A549 treated with GW870086 at 1 μM for 4 hours (cell line): ENCODE measurements at places on chromosomes 4 and X. TPM values are rescaled to one million over a fixed set of nuclear protein-coding genes. Genes with fewer than 3 reads are reported as not detected.

The BRS3 gene
- total RNA-seq, result not detected in 5 replicates

The CENPVL2 gene
- not detected in 5 replicates for total RNA-seq

The ARHGEF38 gene
- total RNA-seq, result not detected in 5 replicates

The POU4F2 gene
- total RNA-seq, result not detected in 5 replicates

The CSN1S1 gene
- total RNA-seq, result not detected in 5 replicates

The JAKMIP1 gene
- total RNA-seq, result not detected in 5 replicates

The WNK3 gene
- total RNA-seq, result 0.03 to 0.07 TPM (median 0.05 TPM) in 4 of 5 replicates, not detected in the other

The GPRASP3 gene
- 2.4 to 4.4 TPM (median 3.2 TPM) in 5 replicates for total RNA-seq

The ARHGAP6 gene
- total RNA-seq, result 0.07 TPM in 1 of 5 replicates, not detected in the others

The KDR gene
- total RNA-seq, result 0.07 to 0.17 TPM (median 0.10 TPM) in 5 replicates

The GUCY2F gene
- not detected in 5 replicates for total RNA-seq

The KLHL13 gene
- total RNA-seq, result 0.11 to 0.47 TPM (median 0.27 TPM) in 5 replicates

The LIMCH1 gene
- total RNA-seq, result 39.7 to 50.2 TPM (median 49.1 TPM) in 5 replicates

The CXCL8 gene
- 6.7 to 11.2 TPM (median 8.1 TPM) in 5 replicates for total RNA-seq

The RRH gene
- 0.12 TPM in 1 of 5 replicates, not detected in the others for total RNA-seq

The MAOA gene
- total RNA-seq, result 0.39 to 0.61 TPM (median 0.44 TPM) in 5 replicates

The RNF212 gene
- 1.8 to 3.5 TPM (median 2.7 TPM) in 5 replicates for total RNA-seq

The SCRG1 gene
- total RNA-seq, result not detected in 5 replicates

The ARHGAP36 gene
- total RNA-seq, result not detected in 5 replicates

The RNF150 gene
- total RNA-seq, result 0.13 to 0.42 TPM (median 0.30 TPM) in 5 replicates

The SPANXD gene
- total RNA-seq, result not detected in 5 replicates

The PTCHD1 gene
- total RNA-seq, result 0.01 TPM in 1 of 5 replicates, not detected in the others

The ALG13 gene
- total RNA-seq, result 54.2 to 60.9 TPM (median 58.2 TPM) in 5 replicates

The GABRQ gene
- 0.18 to 0.27 TPM (median 0.23 TPM) in 5 replicates for total RNA-seq

The UGT2B17 gene
- not detected in 5 replicates for total RNA-seq

The NLGN3 gene
- 0.70 to 1.2 TPM (median 1.00 TPM) in 5 replicates for total RNA-seq

The TRAM1L1 gene
- 0.40 to 0.70 TPM (median 0.59 TPM) in 5 replicates for total RNA-seq

The TCEANC gene
- 0.51 to 0.91 TPM (median 0.64 TPM) in 5 replicates for total RNA-seq

The NXF3 gene
- total RNA-seq, result 0.28 TPM in 1 of 5 replicates, not detected in the others

The HTR2C gene
- total RNA-seq, result not detected in 5 replicates

The GRIA3 gene
- total RNA-seq, result not detected in 5 replicates

The TRIML2 gene
- 39.1 to 59.1 TPM (median 46.0 TPM) in 5 replicates for total RNA-seq

The SPANXA2 gene
- total RNA-seq, result 0.28 to 0.40 TPM in 2 of 5 replicates, not detected in the others
